Gastroesophageal sphincter (tissue), 4 donors: ENCODE measurements at places on chromosomes 4 and X. TPM values are rescaled to one million over a fixed set of nuclear protein-coding genes. Genes with fewer than 3 reads are reported as not detected.

Gene TKTL2
- not detected for total RNA-seq

- peak overlapping the region; percentile 83 for H3K4me3 ChIP-seq
- H3K4me1 ChIP-seq, result peaks cover 3% of the 10 kb centered on the region
- peak; percentile 9 for ATAC-seq
These were observed 379 bp downstream of the PDGFC start for GRCh38 chr4:156971165-156971675.

Gene MID1
- 17.0 TPM for total RNA-seq

Gene EMD
- total RNA-seq, result 50.6 TPM
